ENCODE measurements at places on chromosomes 6 and 20.

- no peak for DNase-seq
Measured at GRCh38 chr20:48381353-48382120, 446.3 kb downstream of the PREX1 start.

GRCh38 chr6:141677598-141678211, 455.0 kb upstream of the GJE1 start:
- DNase-seq = no peak

DNA sequence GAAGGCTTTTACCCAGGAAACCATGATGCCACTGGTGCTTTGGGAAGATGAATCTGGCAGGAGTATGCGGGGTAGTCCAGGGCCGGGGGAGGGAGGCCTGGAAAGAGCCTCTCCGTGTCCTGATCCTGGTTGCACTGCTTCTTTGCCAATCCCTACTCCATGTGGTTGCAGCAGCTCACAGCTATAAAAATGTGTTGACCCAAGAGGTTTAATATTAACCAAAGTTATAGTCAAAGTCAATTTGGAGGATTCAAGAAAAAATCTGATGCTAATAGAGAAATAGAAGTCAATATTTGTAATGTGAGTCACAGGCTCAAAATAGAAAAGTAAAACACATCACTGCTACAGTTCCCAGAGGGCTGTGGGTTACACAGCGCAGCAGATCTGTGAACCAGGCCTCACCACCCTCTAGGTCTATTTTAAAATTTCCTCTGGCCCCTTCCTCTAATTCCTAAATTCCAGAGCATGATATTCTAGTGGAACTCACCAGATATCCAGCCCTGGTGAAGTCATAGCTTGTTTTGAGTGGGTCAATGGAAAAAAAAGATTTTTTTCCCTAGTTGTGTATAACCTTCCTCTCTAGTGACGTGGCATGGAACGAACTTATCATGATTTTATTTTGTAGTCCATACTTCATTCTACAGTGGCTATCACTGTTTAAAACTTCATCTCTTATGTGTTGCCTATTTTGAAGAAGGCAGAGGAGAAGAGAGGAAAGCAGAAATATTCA, 63.2 kb upstream of the BMP2 start:
- no peak for DNase-seq

DNA sequence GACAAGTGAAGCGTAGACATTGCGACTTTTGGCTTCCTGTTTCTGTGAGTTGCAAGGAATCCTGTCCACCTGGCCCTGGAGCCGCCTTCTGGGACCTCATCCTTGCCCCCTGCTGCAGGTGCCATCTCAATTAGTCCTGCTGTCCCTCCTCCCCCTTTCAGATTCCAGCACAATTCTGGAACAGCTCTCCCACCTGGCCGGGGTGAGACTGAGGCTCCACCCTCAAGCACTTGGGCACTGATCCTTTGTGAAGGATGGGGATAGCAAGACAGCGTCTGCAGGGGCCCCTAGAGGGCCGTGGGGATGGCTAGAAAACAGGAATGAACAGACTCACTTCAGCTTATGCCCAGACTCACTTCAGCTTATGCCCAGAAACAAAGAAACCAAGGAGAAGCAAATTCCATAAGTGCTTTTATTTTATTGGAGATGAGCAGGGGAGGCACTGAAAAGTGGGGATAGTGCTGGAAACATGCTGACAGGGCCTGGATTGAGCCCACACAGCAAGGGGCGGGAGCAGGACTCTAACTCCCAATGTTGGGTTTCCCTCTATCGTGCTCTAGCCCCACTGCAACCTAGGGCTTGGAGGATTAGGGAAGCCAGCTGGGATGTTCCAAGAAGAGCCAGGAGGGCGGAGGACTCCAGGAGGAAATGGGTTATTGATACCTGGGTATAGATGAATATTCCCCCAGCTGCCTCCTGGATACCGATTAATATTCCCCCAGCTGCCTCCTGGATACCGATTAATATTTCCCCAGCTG, 1.4 kb downstream of the C6orf15 start:
- no peak for DNase-seq

DNA sequence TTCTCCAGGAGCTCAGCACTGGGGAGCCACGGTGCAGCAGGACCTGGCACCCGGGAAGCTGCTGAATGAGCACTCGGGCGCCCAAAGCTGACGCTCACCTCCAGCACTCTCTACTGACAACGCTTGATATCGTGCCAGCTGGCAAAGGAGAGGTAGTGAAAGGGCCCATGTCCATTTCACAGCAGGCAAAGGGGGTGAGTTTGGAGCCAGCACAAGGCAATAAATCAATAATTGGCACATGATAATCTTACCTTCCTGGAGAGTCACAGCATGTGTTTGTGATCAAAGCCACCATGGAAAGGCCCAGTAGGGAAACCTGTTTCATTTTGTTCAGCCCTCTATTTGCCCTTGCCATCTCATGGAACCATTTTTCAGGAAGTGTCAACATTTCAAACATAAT, 23.3 kb upstream of the SMIM26 start:
- DNase-seq = no peak

Data from effector CD8-positive, alpha-beta T cell (primary cell).